ENCODE measurements at places on chromosomes 11 and 22.

GRCh38 chr11:32137263-32137662, 46.4 kb downstream of the RCN1 start:
- no peak for DNase-seq

- no peak for DNase-seq
Observed at GRCh38 chr11:97506076-97506759, 1116.4 kb downstream of the JRKL start.

DNA sequence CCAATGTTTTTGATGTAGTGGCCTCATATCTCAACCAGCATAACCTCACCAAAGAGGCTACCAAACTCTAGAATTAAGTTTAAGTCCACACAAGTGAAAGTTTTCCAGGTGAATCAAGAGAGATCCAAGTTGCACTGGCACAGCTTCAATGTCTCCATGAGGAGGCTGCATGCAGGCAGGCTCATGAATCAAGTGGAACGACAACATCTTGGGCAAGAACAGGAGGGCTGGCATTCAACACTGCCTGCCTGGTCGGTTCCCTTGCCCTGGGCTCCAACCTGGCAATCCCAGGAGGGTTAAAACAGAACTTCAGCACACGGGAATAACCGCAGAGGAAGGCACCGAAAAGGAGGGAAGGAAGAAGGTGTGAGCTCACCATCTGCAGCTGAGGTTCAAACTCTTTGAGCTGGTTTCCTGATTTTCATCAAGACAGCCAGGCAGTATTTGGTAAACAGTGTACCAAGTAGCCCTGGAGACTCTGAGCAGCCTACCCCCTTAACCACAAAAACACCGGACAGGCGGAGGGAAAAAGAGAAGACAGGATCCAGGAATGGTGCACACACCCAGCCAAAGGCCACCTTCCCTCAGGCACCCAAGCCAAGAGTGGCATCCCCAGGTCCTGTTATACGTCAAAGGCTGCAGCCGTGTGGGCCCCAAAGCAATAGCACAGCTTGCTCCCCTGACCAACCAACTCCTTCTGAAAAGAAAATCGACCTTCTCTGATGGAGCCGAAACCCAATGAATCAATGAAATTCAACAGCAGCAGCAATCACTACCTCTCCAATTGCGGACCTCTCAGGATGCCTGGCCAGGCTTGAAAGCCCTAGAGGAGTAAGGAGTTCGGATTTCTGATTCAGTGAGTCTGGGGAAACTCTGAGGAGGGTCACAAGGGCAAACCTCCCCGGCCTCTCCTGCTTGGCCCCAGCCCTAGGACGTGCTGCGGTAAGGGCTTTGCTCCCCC, 1.3 kb downstream of the PACSIN2 start:
- no peak for DNase-seq

DNA sequence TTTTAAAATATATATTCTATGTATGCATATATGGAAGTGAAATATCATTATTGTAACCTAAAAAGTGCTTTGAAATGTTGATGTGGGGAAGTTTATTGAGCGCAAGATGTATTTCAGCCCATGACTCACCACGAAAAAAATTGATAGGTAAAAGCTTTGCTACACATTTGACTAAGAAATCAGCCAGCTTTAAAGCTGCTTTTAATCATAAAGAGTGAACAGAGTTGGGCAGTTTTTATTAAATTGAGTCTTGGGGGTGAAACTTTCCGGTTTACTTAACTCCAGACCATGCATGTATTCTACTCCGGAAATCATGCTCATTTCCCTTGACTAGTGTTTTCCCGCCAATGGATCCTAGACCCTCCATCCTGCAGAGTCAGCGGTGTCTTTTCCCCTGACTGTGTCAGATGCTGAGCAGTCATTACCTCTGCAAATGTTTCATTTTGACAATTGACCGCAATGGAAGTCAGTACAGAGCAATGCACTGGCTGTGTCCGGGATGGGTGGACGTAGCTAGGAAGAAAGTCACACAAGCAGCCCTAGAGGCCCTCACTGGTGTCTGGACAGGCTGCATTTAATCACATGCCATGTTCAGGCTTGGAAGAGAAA, 47.2 kb upstream of the MPEG1 start:
- no peak for DNase-seq

- no peak for DNase-seq
Observed at GRCh38 chr11:92854952-92855351, 114.5 kb upstream of the MTNR1B start.

- DNase-seq: no peak
Observed at GRCh38 chr11:15286465-15286864, 171.7 kb downstream of the INSC start.

DNA sequence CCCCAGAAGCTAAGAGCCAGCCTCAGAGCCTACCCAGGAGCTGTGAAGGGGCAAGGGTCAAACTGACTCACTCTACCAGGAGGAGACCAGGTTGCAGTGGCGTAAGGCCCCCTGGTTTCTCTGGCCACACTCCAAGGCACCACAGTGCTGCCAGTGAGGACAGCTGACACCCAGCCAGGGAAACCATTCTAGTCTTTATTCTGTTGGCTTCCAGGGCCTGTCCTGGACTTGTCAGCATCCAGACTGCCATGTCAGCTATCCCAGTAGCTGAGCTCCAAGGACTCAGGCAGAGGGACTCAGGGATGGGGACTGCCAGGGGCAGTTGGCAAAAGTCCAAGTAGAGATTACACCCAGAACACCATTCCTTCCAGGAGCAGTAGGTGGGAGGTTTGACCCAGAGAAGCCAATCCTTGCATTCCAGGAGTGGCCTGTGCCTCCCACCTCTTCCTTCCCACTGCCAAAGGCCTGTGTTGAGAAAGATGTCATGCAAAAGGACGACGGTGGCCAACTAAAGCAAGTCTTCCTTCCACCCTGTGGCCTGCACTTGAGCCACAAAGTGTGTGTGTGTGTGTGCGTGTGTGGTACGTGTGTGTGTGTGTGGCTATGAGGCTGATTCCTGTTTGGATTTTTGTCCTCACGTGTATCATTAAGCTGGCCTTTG, 3.6 kb upstream of the MAPK8IP1 start:
- DNase-seq: no peak

GRCh38 chr11:7577291-7578190, 63.7 kb downstream of the PPFIBP2 start:
- peak; percentile 83 for DNase-seq

GRCh38 chr11:89540826-89541225, 49.7 kb upstream of the NOX4 start:
- no peak for DNase-seq

DNA sequence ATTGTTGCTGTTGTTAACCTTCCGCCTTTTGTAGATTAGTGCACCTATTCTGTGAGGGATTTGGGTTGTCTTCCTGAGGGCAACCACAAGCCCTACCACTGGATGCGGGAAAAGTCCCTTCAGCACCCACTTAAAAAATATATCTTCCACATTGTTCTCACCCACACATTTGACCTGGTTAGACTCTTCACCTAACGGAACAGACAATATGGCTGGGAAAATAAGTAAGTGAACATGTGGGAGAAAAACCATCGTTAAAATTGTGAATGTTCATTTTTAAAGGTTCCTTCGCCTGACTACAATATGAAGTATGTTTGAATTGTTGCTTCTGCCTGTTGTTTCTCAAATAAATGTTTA, 72.0 kb upstream of the MPEG1 start:
- DNase-seq: no peak

DNA sequence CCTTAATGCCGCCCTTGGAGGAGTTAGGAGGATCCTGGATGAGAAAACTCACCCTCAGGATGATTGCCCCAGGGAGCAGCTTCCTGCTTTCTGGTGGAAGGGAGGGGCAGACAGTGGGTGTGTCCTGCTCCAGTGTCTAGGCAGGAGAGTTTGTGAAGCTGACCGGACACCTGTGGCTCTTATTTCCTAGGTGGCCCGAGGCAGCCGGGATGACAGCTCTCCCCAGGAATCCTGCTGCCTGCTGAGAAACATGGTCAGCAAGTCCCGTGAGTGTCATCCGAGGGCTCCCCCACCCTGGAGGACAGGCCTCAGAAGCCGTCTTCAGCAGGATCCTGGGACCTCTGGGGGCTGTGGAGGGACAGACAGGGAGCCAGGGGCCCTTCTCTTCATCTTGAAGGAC, 50.4 kb downstream of the ST3GAL4 start:
- peak; percentile 59 for DNase-seq

DNA sequence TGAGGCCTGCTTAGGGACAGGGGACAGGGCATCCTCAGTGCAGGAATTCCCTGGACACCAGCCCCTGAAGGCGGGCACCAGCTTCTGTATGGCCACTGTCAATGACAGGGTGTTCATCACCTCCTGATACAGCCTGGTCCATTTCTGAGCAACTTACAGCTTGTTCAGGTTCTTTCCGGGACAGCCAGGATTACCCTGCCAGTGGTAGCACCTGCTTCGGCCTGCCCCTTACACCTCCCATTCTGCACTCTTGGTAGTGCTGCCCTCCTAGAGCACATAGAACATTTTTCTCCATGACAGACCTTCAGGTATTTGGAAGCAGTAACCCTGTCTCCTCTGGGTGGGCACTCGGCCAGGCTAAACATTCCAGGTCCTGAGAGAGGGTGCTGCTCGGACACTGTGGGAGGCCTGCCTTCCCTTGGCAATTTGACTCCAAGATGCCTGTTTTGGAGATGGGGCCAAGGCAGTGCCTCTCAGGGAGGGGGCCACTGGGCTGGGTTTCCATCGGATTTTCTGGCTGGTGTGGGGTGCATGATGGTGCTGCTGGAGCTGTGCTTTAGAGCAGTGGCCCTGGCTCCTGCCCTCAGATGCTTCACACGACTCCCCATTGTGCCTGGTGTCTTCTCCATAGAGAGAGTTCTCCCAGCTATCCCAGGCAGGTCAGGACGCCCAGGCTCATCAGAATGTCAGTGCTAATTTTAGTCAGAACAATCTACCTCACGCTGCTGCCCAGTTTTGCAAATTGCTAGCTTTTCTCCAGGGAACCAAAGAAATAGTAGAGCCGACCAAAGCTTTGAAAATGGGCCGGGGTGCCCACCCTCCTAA, 1.2 kb downstream of the GAL3ST3 start:
- DNase-seq: no peak

- no peak for DNase-seq
Observed at GRCh38 chr11:67528376-67528775, 5.1 kb upstream of the CABP2 start.

GRCh38 chr11:64245401-64245796, 1.3 kb downstream of the PPP1R14B start:
- no peak for DNase-seq

DNA sequence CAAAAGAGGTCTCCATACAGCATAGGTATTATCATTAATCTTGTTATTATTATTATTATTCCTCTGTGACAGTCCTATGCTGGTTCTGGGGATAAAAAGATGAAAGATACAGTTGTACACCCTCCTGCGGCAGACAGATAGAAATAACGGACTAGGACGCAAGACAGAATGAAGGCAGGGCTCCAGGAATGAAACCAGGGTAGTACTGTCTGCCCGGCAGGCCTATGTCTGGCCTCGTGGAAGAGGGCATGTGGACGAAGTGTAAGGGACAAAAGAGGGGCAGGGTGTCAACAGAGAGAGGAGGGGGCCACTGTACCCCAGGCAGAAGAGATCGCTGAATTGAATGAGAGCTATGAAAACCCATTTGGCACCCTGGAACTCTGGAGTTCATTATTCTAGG, 25.2 kb downstream of the DSCAML1 start:
- DNase-seq: no peak

- DNase-seq: no peak
Observed at GRCh38 chr11:118912742-118913410, 12.8 kb downstream of the BCL9L start.

All from suprapubic skin (tissue), 4 donors.